ENCODE measurements at places on chromosomes 11 and 22.

DNA sequence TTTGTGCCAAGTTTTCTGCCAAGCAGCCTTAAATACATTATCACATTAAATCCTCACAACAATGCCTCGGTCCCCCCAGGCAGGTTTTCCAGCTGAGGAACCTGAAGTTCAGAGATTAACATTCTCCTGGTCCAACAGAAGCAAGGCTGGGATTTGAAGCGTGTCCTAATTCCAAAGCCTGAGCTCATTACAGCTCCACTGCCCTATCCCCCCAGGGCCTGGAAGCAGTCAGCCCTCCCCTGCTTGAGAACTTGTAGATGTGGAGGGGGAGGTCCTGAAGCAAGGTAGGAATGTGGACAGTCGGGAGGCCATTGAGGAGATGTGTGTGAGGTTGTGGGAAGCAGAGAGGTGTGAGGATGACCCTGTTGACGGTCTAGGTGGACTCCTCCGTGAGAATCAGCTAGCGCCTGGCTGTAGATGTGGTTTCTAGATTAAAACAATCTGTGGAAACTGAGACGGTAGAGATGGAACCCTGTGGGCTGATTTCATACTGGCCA, 8.1 kb downstream of the GRAMD1B start:
- DNase-seq, result no peak

DNA sequence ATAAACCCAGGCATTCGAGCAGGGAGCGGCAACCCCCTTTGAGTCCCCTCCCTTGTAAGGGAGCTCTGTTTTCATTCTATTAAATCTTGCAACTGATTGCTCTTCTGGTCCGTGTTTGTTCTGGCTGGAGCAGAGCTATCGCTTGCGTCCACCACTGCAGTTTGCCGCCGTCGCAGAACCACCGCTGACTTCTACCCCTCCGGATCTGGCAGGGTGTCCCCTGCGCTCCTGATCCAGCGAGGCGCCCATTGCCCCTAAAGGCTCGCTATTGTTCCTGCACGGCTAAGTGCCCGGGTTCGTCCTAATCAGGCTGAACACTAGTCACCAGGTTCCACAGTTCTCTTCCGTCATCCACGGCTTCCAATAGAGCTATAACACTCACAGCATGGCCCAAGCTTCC, 10.4 kb upstream of the MS4A7 start:
- DNase-seq, result no peak

- no peak for DNase-seq
Observed at GRCh38 chr11:2943711-2944118, 14.5 kb upstream of the PHLDA2 start.

DNA sequence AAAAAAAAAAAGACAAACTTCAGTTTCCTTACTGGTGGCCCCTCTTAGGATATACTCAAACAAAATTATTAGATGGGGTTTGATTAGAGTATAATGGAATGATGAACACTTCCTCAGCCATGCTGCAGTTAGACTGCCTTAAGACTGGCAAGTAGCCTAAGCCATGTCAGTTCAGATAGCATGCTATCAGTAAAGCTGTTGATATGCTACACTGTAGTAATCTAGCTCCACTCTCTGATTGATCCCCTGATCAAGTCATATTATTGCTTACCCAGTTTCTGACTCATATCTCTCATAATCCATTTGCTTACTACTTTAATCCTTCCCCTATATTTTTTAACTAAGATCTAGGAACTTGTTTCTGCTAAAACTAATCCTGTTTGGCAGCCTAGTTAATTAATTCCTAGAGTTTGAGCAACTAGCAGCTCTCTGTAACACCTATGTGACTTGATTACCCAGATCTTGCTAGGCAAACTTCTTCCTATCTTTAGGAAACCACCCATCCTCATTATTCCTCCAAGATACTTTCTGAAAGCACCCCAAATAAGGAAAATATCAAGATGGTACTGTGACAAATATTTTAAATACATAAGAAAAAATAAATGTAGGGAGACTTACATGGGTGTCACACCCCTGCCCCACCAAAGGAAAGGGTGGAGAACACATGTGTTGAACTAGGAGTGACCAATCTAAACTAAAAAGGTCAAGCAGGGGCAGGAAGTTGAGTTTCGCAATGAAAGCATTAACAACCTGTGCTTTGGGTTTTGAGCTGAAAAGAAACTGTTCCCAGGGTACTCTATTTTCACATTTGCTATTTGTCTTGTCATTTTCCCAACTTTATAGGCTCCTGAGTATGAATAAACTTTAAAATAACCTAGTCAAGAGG, 43.2 kb downstream of the PIK3C2A start:
- no peak for DNase-seq

GRCh38 chr11:269146-269890, 8.9 kb upstream of the NLRP6 start:
- DNase-seq, result peak; percentile 46

- no peak for DNase-seq
Observed at GRCh38 chr11:6609502-6610015, 2.5 kb downstream of the TAF10 start.

- DNase-seq, result no peak
Observed at GRCh38 chr22:45285263-45286058, 712 bp downstream of the UPK3A start.

DNA sequence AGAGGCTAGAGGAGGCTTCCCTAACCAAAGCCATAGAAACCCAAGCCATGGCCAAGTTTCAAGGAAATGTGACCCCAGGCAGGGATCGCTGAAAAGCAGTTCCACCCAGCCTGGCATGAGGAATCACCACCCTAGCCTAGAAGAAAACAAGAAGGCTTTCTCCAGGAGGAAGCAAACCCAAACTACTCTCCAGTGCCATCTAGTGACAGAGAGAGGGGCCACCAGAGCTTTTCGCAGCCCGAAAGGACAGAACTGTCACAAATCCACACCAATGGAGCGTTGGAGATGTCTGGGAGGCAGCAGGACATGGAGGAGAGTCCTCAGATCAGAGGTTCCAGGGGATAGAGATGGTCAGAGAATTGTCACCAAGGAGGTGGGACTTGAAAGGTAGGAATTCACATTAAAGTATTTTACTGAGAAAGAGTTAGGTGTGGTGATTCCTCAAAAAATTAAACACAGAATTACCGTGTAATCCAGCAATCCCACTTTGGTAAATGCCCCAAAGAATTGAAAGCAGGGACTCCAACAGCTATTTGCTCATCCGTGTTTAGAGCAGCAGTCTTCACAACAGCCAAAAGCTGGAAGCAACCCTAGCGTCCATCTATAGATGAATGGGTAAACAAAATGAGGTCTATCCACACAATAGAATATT, 67.3 kb upstream of the NUP50 start:
- DNase-seq, result peak; percentile 51

- no peak for DNase-seq
Observed at GRCh38 chr11:134521001-134521400, 109.0 kb upstream of the B3GAT1 start.

GRCh38 chr11:30451167-30451566, 128.3 kb downstream of the ARL14EP start:
- DNase-seq, result no peak

GRCh38 chr11:47987781-47988180, 7.4 kb downstream of the PTPRJ start:
- DNase-seq, result no peak

DNA sequence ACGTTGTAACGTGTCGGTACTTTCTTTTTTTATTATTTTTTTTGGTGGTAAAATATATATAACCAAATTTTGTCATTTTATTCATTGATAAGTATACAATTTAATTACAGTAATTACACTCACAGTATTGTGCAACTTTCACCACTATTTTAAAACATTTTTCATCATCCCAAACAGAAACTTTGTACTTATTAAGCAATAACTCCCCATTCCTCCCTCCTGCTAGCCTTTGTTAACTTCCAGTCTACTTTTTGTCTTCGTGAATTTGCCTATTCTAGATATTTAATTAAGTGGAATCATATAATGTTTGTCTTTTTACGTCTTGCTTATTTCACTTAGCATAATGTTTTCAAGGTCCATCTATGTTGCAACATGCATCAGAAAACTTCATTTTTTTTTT, 58.5 kb downstream of the STIM1 start:
- DNase-seq, result no peak

GRCh38 chr11:61092280-61092766, 10.0 kb upstream of the CD5 start:
- DNase-seq, result no peak

DNA sequence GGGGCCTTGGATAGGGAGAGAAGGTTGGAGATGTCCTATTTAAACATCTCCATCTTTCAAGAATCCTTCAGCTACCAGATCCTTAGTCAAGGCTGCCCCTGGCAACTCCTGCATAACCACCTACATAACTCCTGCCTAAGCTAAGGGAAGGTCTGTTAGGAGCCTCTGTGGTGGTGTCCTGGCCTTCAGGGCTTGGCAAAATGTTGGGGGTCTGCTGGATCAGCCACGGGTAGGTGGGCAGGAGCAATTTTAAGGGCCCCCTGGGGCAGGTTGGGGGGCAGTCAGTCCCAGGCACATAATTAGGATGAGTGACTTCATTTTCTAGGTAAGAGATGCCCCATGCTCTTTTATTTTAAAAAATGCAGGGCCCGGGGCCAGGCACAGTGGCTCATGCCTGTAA, 25.9 kb downstream of the USH1C start:
- DNase-seq, result no peak

DNA sequence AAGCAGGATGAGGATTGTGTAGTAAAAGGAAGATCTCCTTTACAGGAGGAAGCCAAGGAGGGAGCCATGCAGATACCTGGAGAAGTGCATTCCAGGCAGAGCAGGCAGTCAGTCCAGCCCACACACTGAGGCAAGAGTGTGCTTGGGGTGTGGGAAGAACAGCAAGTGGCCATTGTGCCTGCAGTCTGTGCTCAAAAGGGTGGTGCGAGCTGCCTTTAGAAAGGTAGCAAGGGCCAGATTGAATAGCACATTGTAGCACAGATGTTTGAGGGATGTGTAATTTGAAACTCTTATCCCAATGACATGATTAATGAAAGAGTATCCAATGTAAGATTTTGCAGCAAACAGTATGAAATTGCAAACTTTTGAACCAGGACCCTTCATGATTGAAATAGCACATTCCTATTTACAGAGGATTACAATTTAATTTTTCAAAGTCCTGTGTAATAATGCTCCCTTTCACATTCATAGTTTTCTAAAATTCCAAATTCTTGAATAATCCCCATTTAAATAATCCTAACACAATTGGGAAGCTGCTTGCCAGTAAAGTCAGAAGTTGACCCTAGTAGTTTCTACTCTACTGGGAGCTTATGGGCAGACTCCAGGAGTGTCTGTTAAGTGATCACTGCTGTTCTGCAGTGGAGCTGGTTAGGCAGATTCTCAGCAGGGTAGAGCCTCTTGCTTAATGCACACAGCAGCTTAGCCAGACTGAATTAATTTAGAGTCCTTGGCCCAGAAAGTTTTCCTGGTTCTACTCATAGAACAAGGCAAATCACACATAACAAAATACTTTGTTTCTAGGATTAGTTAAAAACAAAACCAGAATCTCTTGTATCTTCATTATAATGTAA, 78.1 kb downstream of the CYB5R2 start:
- no peak for DNase-seq

GRCh38 chr11:122882857-122883645, 492 bp downstream of the JHY start:
- peak; percentile 61 for DNase-seq

All from activated CD4-positive, CD25-positive, alpha-beta regulatory T cell treated with anti-CD3 and anti-CD28 coated beads, Interleukin-2, amount 50 U/mL, for 72 hours (primary cell).